Right lung (tissue), 10 donors: ENCODE measurements at places on chromosomes 3 and 15.
A peak's percentile ranks its signal among the peaks of the same experiment; 100 is the strongest.

DNA sequence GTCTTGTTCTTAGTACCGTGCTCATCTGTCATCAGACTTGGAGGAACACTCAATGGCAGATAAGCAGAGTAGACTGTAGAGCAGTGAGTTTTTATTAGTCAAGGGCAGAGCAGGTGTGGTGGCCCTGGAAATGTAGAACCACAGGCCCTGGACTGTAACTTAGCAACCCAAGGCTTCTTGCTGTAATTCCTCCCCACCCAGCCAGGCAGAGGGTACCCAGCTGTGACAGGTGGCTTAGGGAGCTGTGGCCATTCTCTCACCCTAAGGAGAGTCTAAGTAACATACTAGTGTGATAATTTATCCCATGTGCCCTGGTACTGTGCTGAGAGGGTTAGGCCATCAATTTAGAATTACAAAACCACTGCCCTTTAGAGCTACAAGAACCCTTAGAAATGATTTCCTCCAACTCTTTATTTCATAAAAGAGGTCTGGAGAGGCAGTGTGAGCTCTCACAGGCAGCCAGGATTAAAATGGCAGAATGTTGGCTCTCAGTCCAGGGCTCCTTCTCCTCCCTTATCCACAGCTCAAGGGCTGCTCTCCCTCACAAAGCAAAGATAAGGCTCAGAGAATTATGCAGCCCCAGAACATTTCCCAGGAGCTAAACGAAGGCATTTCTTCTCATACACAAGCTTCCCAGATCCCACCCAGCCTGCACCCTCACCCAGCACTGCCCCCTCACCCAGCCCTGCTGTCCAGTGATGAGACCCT is 3.0 kb downstream of the POMGNT2 start:
- no peak for DNase-seq

DNA sequence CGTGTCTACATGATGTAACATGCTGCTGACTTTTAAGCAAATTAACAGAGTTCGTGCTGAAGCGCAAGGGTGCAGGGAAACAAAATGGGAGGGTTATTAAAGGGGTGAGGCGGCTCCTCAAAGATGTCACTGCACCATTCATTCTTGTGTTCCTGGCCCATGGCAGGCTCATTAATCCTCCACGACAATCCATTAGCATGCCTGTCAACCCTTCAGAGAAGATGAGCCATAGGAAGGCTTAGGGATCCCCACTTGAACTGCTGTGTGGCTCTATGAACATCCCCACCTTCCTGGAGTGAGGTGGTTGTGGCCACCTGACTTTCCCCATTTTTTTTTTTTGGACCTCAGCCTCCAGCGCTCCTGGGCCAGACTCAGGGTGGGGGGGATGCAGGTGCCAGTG is 45.8 kb downstream of the IGF1R start:
- DNase-seq = no peak

- DNase-seq = no peak
These were observed 6.6 kb downstream of the XYLB start for GRCh38 chr3:38353151-38353550.

GRCh38 chr3:148914936-148915690 is 50.0 kb downstream of the CPA3 start:
- no peak for DNase-seq

GRCh38 chr3:177744873-177745606 is 547.8 kb upstream of the TBL1XR1 start:
- no peak for DNase-seq

DNA sequence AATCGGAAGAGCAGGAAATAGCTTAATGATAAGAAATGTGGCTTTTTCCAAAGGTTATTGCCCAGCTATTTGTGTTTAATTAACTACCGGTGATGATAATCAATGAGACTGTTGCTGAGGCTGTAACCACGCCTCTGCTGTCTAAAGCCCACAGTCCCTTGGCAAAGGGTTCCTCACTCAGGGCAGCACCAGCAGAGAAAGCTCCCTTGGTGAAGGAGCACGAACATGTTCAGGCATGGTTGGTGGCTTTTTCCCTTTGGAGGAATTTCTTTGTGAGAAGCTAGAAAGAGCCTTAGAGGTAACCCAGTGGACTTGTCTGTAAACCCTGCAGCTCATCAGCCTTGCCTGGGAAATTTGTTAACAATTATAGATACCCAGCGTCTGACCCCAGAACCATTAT is 7.5 kb upstream of the ST6GAL1 start:
- DNase-seq = no peak

- no peak for DNase-seq
These were observed 35.3 kb downstream of the OXNAD1 start for GRCh38 chr3:16300307-16300706.

DNA sequence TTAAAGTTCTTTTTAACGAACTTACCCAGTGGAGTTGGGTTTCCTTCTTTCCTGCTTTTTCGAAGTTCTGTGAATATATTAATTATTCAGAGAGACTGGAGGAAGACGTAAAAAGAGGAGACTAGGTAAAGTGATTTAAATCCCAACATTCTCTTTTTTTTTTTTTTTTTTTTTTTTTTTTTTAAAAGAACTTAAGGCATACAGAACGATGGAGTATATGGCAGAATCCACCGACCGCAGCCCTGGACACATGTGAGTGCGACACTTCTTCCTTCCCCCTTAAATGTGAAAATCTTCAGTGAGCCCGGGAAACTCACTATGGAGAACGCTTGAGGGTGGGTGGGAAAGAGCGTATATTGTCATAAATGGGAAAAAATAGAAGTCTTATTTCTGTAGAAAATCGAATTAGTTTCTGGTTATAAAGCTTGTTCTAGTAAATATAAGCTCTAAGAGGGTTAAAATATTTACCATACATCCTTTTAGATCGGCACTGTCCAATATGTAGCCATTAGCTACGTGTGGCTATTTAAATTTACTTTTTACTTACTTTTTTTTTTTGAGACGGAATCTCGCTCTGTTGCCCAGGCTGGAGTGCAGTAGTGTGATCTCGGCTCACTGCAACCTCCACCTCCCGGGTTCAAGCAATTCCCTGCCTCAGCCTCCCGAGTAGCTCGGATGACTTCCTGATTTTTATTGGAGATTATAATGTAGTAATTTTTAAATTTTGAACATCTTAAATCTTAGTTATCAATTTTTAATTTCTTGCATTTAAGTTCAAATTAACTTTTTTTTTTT is 892 bp downstream of the NMD3 start:
- peak; percentile 18 for DNase-seq

DNA sequence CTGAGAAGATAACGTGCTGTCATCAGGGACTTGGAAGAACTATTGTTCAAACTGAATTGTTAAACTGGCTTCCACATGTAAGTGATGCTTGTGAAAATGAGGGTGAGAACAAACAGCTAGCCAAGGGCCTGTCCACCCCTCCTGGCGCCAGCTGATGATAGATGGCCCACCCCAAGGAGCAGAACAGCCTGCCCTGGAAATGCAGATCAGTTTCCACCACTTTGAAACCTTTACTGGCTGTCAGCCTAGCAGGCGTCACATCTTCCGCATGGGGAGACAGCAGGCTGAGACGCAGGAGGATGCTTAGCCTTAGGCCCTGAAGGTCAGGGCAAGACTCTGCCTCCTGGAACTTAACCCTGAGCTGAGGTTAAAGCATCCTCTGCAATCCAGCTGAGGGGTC is 6.4 kb upstream of the SLC51B start:
- DNase-seq = no peak

DNA sequence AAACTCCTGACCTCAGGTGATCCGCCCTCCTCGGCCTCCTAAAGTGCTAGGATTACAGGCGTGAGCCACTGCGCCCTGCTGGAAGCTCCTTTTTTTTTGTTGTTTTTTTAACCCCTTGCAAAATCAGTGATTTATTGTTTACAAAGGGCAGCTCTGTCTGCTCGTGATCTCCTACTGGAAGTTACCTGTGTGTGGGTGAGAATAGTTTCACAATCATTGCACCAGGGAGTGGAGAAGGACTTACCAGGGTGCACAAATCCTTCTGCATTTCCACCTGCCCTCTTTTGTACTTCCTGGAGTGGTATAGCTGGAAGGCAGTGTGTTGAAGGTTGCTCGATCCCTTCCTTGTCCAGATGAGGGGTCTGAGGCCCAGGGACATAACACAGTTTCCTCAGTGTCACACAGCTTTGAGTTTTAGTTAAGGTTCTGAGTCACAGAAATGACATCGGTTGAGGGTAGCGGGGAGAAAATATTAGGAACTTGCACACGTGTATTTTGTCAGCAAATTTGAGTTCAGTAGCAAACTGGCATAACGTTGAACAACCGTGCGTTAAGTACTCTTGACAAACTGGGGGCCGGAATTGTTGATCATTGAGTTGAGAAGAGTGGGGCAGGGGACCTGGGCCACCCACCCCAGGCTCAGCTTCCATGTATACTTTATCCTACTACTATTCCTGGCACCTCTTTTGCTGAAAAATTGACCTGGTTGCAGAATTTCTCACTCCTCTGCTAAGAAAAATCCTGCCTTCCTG is 11.3 kb upstream of the TRAK1 start:
- no peak for DNase-seq

- no peak for DNase-seq
These were observed 65.8 kb upstream of the RNU6-1 start for GRCh38 chr15:67905628-67906027.

GRCh38 chr15:56095406-56095805 is 102.0 kb upstream of the NEDD4 start:
- DNase-seq = no peak

DNA sequence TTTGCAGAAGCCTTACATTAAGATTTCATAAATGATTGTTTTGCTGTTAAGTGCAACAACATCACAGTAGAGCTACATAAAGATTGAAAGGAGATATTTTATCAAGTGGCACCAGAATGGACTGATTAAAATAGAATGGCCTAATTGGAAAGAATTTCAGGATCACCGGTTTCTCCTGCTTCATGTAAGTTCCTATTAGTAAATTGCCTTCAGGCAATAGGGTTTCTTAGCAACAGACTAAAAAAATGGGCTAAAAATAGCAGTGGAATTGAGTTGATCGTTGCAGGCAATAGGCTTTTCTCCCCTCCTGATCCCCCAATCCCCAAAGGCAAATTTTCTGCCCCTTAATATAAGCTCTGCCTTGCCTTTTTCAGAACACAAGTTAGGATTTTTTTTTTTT is 917 bp downstream of the LNP1 start:
- peak; percentile 69 for DNase-seq

DNA sequence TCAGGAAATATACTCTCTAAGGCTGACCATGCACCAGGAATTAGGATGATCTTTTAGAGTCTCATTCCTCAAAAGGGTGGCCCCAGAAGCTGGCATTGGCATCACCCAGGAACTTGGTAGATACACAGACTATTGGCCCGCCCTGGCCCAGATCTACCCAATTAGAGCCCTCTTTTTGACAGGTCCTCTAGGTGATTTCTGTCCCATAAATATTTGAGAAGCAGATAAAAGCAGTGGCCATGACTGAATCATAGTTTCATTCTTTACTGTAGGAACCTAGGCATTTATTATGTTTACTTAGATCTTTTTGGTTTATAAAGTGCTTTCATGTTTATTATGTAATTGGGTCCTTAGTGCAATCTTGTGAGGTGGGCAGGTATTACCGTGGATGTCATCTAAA is 7.6 kb downstream of the TLNRD1 start:
- DNase-seq = no peak

- no peak for DNase-seq
These were observed 3.5 kb downstream of the SEMA3F start for GRCh38 chr3:50158530-50159146.

GRCh38 chr3:143428294-143428693 is 308.7 kb downstream of the CHST2 start:
- no peak for DNase-seq

DNA sequence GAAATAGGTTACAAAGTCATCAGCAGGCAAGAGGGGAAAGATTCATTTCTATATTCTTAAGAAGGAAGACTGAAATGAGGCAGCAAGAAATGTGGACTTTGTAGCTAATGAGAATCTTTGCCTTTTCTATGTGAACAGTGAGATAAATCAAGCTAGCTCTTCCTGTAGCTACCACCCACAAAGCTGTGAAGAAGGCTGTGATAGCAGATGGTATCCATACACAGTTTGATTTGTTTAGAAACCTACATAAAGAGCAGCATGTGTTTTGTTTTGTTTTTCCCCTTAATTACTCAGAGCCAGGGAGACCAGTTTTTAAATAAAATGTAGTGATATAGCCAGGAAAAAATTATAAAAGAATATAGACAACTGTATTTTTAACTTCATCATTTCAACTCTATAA is 45.5 kb downstream of the TEX9 start:
- DNase-seq = no peak

DNA sequence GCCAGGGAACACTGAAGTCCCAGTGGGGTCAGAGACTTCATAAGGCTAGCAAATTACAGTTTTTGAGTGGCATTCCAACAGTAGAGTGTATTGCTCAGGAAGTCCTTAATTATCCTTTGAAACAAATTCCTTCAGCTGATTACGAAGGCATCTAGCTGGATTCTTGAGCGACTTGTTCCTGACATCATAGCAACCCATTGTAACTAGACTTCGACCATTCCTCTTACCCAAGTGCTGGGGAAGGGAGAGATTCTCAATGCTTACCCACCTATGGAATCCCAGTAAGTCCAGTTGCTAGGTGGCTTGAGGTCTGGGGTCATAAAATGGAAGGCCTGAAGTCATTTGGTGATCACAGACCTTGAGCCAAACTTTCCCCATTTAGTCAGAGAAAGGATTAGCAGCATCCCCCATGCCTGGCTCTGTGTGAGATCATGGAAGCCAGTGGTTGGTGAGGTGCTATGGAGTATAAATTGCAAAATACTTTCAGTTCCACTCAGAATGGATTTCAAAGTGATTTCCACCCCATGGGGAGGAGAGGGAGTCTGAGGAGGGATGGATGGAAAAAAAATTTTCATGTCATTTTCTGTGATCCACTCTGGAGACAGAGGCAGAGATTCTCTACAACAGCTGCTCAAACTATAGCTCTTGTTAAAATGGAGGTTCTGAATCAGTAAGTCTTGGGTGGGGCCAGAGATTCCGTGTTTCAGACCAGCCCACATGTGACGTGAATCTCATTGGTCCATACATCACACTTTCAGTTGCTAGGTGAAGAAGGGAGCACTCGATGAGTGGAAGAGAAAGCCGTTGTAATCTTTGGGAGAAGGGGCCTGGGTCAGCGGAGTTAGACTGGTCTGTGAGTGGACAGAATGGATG is 45.7 kb downstream of the CD86 start:
- no peak for DNase-seq

GRCh38 chr3:142318331-142318730 is 92.9 kb upstream of the GK5 start:
- DNase-seq = no peak

DNA sequence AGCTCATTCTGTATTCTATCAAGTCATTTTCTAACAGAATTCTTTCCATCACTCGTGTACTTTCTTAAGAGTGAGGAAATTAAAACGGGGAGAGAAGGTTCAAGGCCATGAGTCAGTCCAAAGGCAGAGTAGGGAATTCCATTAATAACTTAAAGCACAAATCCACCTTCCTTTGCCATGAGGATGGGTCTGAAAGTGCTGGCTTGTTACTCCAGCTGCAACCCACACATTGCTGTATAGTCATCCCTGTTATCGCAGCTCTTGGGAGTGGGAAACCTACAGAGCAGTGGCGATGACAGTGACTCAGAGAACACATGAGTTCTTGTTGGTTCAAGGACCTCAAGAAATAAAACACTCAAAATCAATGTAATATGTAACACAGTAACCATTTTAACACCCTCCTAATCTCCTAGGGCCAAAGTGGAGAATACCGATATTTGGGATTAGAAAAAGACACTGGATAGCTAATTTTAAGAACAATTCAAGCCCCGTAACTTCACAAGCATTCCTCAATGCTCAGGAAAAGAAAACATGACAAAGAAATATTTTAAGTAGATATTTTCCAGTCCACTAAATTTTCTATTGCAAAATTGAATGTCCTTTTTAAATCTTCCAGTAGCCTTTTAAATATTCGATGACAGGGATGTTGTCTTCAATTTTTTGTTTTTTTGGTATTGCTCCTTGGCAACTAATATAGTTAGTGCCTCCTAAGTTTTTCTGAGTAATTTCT is 179.9 kb upstream of the THBS1 start:
- DNase-seq = no peak
